ENCODE measurements at places on chromosomes 12 and 14.

- DNase-seq, result no peak
These were observed 29.7 kb downstream of the ATP2A2 start for GRCh38 chr12:110310763-110311162.

GRCh38 chr14:54697001-54697400, 130.1 kb downstream of the SAMD4A start:
- DNase-seq, result peak; percentile 35

GRCh38 chr14:100362311-100362927, 39.3 kb downstream of the SLC25A47 start:
- DNase-seq, result peak; percentile 41

GRCh38 chr12:121792607-121793439, 665 bp downstream of the RHOF start:
- DNase-seq, result no peak

GRCh38 chr12:95815632-95816212, 25.2 kb upstream of the NTN4 start:
- peak; percentile 68 for DNase-seq

- DNase-seq, result no peak
These were observed 120.4 kb downstream of the ETV6 start for GRCh38 chr12:11769723-11770514.

DNA sequence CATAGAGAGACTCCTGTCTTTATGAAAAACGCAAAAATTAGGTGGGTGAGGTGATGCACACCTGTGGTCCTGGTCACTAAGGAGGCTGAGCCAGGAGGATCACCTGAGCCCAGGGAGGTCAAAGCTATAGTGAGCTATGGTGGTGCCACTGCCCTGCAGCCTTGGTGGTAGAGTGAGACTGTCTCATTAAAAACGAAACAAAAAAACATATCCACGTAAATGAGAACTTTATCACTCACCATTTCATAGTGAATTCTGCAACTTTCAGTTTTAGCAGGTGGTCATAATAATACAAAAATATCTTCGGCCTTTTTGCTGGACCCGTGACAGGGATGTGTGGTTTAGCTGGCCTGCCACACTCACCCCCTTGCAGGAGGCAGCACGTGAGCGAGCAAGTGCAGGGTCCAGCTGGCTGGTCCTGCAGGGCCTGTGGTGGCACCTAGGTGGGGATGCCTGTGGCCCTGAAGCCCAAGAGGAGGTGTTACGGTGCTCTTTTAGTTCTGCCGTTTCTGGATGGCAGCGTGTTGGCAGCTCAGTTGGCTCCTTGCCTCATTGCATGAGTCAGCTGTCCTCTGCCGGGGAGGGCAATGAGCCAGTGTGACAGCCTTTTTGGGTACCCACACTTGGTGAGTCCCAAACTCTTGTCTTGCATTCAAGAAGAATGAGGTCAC, 1330.7 kb upstream of the TMEM132C start:
- DNase-seq, result no peak

DNA sequence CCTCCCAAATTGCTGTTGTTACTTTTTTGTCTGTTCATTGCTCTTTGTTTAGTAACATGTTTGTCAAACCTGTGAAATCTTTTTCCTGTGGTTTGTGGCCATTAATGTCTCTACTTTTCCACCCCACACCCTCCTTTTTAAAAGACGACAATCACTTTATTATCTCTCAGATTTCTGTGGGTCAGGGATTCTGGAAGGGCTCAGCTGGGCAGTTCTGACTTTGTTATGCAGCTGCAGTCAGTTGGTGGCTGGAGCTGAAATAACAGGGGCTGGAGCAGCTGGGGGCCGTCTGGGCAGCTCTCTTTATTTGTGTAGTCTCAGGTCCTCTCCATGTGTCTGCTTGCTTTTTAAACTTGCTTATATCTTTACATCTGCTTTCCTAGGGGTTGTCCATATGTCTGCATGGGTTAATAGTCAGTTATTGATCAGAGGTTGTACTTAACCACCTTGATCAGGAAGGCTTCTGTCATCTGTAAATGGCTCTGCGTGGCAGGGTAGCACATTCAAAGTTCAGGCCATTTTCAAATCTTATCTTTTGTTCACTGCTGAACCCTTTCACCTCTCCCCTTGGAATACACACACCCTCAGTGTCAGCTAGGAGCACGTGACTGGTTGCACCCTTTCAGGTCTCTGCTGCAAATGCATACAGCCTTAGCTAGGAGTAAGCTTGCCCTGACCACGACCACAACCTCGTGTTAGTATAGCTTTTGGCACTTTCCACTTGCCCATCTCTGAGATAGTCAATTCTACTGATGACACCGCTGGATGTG, 27.9 kb downstream of the BORCS5 start:
- DNase-seq, result no peak

DNA sequence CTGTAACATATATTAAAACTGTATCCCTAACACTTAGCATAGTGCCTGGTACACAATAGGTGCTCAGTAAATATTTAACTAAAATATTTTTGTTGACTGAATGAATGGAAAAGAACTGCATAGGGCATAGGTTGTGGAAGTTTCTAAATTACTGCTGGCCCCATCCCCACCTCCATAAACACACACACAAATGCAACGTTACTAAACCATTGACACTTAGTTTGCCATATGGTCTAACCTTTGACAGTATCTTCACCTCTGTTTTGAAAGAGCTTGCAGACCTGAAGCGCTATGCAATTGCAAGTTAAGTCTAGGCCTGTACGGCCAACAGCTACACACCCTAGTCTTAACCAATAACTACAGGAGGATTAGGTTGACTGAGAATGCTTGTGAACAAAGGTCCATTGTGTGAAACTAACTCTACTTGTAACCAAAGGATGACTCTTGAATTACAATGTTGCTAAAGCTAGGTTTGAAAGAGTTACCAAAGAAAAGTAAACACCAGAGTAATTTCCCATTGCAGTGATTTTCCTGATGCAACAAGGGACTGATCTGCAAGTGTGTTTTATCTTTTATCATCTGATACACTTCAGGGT, 924 bp upstream of the MANSC1 start:
- peak; percentile 86 for DNase-seq

GRCh38 chr12:123808167-123808566, 46.1 kb downstream of the DNAH10 start:
- DNase-seq, result no peak

DNA sequence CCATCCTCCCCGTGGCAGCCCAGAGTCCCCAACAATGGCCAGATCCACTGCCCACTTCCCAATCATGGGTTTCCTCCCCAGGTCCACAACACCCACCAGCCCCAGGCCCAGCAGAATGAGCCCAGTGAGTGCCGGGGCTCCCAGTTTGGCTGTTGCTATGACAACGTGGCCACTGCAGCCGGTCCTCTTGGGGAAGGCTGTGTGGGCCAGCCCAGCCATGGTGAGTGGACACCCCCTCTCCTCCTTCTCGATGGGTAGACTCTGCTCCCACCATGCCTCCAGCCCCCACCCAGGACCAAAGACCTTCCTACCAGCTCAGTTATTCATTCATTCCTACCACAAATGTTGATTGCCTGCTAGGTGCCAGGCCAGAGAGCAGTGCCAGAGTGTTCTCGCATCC, 23.8 kb downstream of the PAPLN start:
- DNase-seq, result no peak

GRCh38 chr14:77478796-77479195, 19.8 kb downstream of the ISM2 start:
- DNase-seq, result no peak

- DNase-seq, result no peak
These were observed 39.3 kb upstream of the ZNF641 start for GRCh38 chr12:48390026-48390425.

- no peak for DNase-seq
These were observed 45.7 kb downstream of the EIF2S3B start for GRCh38 chr12:10551375-10551774.

DNA sequence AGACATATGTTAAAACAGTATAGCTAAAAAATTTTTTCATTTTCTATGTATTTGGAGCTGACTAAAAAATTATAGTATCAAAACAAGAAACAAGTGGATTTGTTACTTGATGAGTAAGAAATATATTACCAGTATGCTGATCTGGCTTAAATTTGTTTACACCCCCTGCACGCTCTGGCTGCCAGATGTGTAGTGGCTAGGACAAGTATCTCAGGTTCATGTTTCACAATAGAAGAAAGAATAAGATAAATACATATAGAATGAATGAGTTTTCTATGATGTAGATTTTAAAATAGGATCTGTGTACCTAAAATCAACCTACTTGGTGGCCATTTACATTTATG, 13.1 kb downstream of the NAA30 start:
- no peak for DNase-seq

DNA sequence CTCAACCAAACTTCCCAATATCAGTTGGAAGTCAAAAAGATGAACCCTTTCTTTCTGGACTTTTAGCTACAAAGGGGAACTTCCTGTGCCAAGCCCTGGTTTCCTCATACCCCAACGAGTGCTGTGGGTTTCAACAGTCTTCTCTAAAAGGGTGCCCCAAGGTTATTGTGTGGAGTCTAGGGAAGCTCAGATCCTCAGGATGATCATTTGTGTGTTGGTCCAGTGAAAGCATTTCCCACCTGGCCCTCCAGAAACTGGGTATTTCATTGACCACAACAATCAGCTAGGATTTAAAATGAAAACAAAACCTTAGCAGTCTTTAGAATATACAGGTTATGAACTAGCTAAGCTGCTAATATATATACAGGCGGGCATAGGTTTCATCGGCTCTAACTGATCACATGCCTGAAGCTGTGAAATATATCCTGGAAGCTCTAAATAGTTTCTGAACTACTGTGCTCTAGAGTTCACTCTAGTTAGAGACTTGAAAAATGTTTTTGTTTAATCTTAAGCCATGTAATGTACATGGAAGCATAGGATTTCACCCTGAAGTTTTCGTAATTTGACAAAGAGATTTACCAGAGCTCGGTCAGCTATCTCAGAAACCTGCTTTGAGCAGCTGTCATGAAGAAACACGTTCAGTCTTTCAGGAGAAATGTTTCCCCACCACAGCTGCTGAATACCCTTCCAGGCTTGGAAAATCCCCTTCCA, 29.6 kb downstream of the P2RX4 start:
- DNase-seq, result no peak

GRCh38 chr14:25552826-25553225, 502.9 kb upstream of the STXBP6 start:
- no peak for DNase-seq

DNA sequence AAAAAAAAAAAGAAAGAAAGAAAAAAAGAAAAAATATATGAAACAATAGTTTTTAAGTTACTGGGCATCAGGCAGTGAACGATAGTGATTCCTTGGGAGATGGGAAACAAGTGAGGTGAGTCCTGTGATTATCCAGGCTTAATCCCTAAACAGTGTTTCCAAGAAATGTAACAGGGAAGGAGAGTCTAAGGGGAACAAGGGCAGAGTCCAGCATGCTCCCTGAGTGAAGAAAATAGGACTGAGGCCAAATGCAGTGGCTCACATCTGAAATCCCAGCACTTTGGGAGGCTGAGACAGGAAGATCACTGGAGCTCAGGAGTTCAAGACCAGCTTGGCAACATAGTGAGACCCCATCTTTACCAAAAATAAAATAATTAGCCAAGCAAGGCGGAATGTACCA, 40.7 kb downstream of the R3HDM2 start:
- peak; percentile 53 for DNase-seq

DNA sequence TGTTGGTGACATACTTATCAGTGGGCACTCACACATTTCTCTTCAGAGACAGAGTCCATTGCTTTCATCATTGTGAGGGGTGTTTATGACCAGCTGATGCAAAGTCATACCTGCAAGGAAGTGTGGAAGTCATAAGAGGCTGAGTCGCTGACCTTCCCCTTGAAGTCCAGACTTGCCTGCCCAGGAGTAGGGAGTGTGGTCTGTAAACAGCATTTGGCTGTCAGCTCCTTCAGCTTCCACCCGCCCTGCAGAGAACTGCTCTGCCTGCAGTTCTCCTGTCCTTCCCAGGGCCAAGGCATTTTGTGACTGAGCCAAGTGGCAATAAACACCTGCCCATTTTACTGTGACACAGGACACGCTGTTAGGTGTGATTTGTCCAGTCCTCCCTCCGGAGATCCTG, 801.3 kb downstream of the BCL11B start:
- no peak for DNase-seq

GRCh38 chr12:5076761-5077160, 33.1 kb downstream of the KCNA5 start:
- peak; percentile 70 for DNase-seq

GRCh38 chr12:124177276-124177950, 117.5 kb upstream of the RFLNA start:
- no peak for DNase-seq

GRCh38 chr14:37399517-37399916, 195.5 kb downstream of the FOXA1 start:
- no peak for DNase-seq

- no peak for DNase-seq
These were observed 403.7 kb downstream of the SLC6A15 start for GRCh38 chr12:84508851-84509260.
